Large intestine (tissue), 12 donors: ENCODE measurements at places on chromosomes 12 and 14. TPM values are rescaled to one million over a fixed set of nuclear protein-coding genes. Genes with fewer than 3 reads are reported as not detected.

Gene PPFIA2
- polyA plus RNA-seq = 2.4 TPM

Gene CMAS
- 55.5 TPM for polyA plus RNA-seq

Gene PLD4
- polyA plus RNA-seq = 11.1 TPM

Gene PGF
- polyA plus RNA-seq = 9.1 TPM

Gene RNASE1
- 107 TPM for polyA plus RNA-seq

Gene SRRM4
- 1.6 TPM for polyA plus RNA-seq

Gene RASSF3
- polyA plus RNA-seq = 27.8 TPM

Gene AGAP2
- polyA plus RNA-seq = 2.9 TPM

Gene CFAP251
- polyA plus RNA-seq = 2.2 TPM

Gene OTX2
- not detected for polyA plus RNA-seq

Gene MSI1
- polyA plus RNA-seq = 8.2 TPM

Gene MMAB
- 30.3 TPM for polyA plus RNA-seq

Gene HOXC5
- polyA plus RNA-seq = 1.8 TPM

Gene PSMD9
- polyA plus RNA-seq = 55.2 TPM

Gene PPP4R4
- 0.16 TPM for polyA plus RNA-seq

Gene CLEC14A
- polyA plus RNA-seq = 5.9 TPM

Gene IGF1
- 5.4 TPM for polyA plus RNA-seq

Gene ESPL1
- polyA plus RNA-seq = 31.2 TPM

Gene BCL11B
- 4.0 TPM for polyA plus RNA-seq

Gene CMA1
- not detected for polyA plus RNA-seq

Gene CPNE8
- polyA plus RNA-seq = 13.5 TPM

Gene CCDC88C
- 28.0 TPM for polyA plus RNA-seq

Gene NCKAP5L
- polyA plus RNA-seq = 9.7 TPM
